Activated naive CD8-positive, alpha-beta T cell treated with anti-CD3 and anti-CD28 coated beads, Interleukin-2, amount 50 U/mL, for 24 hours (primary cell): ENCODE measurements at places on chromosomes 4 and X.

- H3K4me3 ChIP-seq, result no peak overlapping the region
- no peaks in the 10 kb centered on the region for H3K4me1 ChIP-seq
- no peaks in the 10 kb centered on the region for H3K27me3 ChIP-seq
- no peak for DNase-seq
- H3K36me3 ChIP-seq, result no peaks in the 10 kb centered on the region
Measured at GRCh38 chr4:21901281-21901680, 47.3 kb downstream of the KCNIP4 start.

DNA sequence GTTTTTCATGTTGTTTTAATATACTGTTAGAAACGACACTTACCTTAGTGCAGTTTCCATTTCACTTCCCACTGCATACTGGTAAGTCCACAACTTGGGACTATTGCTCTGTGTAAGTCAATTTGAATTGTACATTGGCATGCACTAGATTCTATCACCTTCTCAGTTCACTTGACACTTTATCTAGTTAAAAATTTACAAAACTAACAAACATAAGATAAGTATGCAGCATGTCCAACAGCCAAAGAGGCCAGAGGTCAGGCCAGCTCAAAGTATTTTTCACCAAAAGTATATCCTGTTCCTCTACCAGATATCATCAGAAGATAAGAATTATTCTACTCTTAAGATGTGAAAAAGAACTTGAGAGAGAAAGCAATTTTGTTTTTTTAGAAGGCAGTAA lies 75.9 kb downstream of the QRFPR start:
- peaks cover 13% of the 10 kb centered on the region for H3K4me1 ChIP-seq
- H3K36me3 ChIP-seq, result no peaks in the 10 kb centered on the region
- no peak for DNase-seq
- no peak overlapping the region for H3K4me3 ChIP-seq

DNA sequence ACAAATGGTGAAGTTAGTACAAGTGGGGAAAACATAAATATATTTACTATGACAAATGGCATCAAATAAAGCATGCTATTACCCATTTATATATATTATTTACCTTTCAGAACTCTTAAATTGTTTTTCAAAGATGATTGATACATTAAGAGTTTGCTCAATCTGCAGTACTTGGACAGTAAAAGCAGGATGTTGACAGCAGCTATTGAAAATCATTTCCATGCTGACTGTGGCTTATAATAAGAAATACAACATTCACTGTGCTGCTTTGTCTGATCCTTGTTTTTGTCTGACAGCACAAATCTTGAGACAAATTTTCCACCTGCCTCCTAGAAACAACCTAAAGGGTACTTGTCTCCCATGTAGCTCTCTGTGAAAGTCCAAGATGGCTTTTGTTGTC lies 134.1 kb upstream of the FAT1 start:
- no peak overlapping the region for H3K27ac ChIP-seq
- no peak for DNase-seq
- no peaks in the 10 kb centered on the region for H3K36me3 ChIP-seq
- no peak overlapping the region for H3K4me3 ChIP-seq
- H3K27me3 ChIP-seq, result no peaks in the 10 kb centered on the region
- H3K4me1 ChIP-seq, result no peaks in the 10 kb centered on the region

GRCh38 chrX:3216581-3217180 lies 129.8 kb downstream of the MXRA5 start:
- H3K27ac ChIP-seq, result no peak overlapping the region
- H3K4me3 ChIP-seq, result no peak overlapping the region
- DNase-seq, result no peak

DNA sequence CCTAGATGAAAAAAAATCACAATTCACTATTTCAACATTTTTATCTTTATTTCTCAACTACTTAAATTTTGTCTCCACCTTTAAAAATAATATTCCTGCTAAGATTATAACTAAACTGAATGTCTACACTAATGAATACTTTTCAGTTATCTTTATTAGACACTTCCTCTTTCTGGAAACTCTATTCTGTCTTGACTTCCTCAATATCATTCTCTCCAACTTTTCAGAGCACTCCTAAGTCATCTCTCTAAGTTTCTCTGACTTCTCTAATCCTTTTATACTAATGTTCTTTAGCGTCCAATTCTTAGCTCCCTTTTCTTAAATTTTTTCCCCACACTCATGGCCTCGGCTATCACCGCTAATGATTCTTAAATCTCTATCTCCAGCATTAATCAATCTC lies 374.2 kb downstream of the FBXO8 start:
- H3K27me3 ChIP-seq, result no peaks in the 10 kb centered on the region
- H3K36me3 ChIP-seq, result no peaks in the 10 kb centered on the region
- DNase-seq, result no peak
- H3K4me3 ChIP-seq, result no peak overlapping the region

DNA sequence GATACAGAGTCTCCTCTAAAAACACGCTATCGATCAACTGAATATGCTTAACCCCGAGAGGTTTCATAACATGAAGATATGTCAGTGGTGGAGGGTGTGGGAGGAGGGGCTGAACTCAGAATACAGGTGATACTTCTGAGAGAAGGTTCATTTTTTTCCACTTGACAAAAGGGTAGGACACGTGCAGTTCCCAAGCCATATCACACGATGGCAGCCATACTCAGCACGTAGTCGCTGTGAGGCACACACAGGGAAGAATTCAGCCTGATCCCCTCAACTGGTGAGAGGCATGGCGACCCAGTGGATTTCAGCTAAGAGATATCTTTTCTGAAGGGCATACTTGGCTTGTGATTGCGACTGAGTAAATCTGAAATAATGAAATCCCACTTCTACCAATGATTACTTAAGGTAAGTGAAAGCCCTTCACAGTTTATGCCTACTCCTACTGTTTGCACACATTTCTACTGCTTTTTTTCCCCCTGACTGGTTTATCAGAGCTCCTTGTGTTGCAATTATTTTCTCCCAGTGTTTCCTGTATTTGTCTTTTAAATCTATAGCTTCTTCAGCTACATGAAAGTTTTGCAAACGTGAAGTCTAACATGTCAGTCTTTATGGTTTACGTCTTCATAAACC lies 133.1 kb downstream of the CORIN start:
- H3K36me3 ChIP-seq, result no peaks in the 10 kb centered on the region
- peak; percentile 2 for DNase-seq
- H3K4me3 ChIP-seq, result no peak overlapping the region
- no peaks in the 10 kb centered on the region for H3K4me1 ChIP-seq

DNA sequence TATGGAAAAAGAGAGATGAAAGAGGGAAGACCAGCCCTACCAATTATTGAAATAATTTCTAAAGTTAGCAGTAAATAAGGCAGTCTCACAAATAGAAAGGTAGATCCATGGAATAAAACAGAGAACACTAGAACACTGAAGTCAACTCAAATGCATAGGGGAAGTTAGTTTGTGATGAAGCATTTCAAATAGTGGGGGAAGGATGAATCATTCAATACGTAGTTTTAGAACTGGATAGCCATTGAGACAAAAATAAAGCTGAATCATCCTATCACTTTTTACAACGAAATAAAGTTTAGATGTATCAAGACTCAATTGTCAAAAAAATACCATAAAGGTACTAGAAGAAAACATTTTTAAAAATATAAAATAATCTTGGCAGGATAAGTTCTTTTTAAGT lies 143.2 kb upstream of the DGKK start:
- H3K27me3 ChIP-seq, result peaks cover 3% of the 10 kb centered on the region
- H3K36me3 ChIP-seq, result no peaks in the 10 kb centered on the region
- H3K27ac ChIP-seq, result no peak overlapping the region
- no peak overlapping the region for H3K4me3 ChIP-seq
- H3K4me1 ChIP-seq, result no peaks in the 10 kb centered on the region
- no peak for DNase-seq

DNA sequence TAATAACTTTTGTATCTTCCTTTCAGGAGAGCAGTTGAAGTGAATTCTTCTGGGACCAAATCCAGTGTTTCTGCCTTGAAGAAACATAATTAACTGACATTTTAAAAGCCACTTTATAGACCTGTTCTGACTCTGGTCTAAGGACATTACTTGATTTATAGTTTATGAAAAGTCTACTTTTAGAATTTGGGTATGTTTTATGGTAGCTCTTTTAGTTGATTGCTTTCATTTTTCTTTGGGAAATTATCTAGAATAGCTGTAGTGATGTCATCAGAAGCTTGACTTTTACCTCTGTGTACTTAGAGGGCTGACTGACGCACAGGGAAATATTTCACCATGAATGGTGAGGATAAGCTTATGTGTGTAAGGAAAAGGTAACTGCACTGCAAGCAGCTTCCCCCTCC lies 131.8 kb upstream of the LIMCH1 start:
- H3K4me1 ChIP-seq, result no peaks in the 10 kb centered on the region
- DNase-seq, result no peak
- H3K36me3 ChIP-seq, result no peaks in the 10 kb centered on the region
- H3K27me3 ChIP-seq, result no peaks in the 10 kb centered on the region
- no peak overlapping the region for H3K4me3 ChIP-seq
- H3K27ac ChIP-seq, result no peak overlapping the region

DNA sequence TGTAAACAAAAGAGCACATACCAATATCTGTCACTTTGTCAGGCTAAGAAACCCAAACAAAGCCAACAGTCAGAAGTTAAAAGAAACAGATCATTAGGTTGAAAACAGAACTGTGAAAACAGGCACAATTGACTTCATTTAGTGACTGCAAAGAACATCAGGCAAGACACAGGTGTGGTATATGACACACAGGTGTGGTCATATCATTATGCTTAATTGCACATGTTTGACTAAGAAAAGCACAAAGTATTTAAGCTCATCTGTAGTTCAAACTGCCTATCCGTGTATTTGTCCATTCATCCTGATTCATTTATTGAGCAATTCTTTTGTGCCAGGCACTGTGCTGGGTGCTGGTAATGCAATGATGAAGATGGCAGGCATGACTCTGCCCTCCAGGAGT lies 150.7 kb downstream of the DEFB131A start:
- H3K27ac ChIP-seq, result no peak overlapping the region
- no peak for DNase-seq
- peaks cover 8% of the 10 kb centered on the region for H3K36me3 ChIP-seq
- H3K4me3 ChIP-seq, result no peak overlapping the region
- no peaks in the 10 kb centered on the region for H3K4me1 ChIP-seq

- H3K27me3 ChIP-seq, result no peaks in the 10 kb centered on the region
- no peak for DNase-seq
- no peaks in the 10 kb centered on the region for H3K36me3 ChIP-seq
- no peak overlapping the region for H3K4me3 ChIP-seq
Measured at GRCh38 chr4:101242441-101242840, 104.9 kb downstream of the PPP3CA start.

- no peaks in the 10 kb centered on the region for H3K36me3 ChIP-seq
- H3K27ac ChIP-seq, result peak overlapping the region; percentile 73
- no peaks in the 10 kb centered on the region for H3K27me3 ChIP-seq
- peaks cover 17% of the 10 kb centered on the region for H3K4me1 ChIP-seq
Measured at GRCh38 chrX:16711893-16712547, 449 bp downstream of the CTPS2 start.

GRCh38 chr4:79431839-79432238 lies 23.8 kb upstream of the GK2 start:
- H3K36me3 ChIP-seq, result no peaks in the 10 kb centered on the region
- no peaks in the 10 kb centered on the region for H3K27me3 ChIP-seq
- no peaks in the 10 kb centered on the region for H3K4me1 ChIP-seq
- no peak overlapping the region for H3K27ac ChIP-seq
- H3K4me3 ChIP-seq, result no peak overlapping the region

- no peak overlapping the region for H3K27ac ChIP-seq
- no peaks in the 10 kb centered on the region for H3K4me1 ChIP-seq
- no peak for DNase-seq
- no peaks in the 10 kb centered on the region for H3K36me3 ChIP-seq
Measured at GRCh38 chr4:41873380-41874295, 61.6 kb upstream of the TMEM33 start.

DNA sequence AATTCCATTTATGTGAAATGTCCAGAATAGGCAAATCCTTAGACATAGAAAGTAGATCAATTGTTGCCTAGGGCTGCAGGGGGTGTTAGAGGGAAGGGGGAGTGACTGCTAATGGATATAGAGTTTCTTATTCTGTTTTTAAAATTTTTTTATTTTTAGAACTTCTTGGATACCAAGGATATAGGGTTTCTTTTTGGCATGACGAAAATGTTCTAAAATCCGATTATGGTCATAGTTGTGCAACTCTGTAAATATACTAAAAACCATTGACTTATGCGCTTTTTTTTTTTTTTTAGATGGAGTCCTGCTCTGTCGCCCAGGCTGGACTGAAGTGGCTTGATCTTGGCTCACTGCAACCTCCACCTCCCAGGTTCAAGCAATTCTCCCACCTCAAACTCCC lies 125.2 kb upstream of the USP9X start:
- H3K4me3 ChIP-seq, result no peak overlapping the region
- peaks cover 8% of the 10 kb centered on the region for H3K4me1 ChIP-seq
- no peaks in the 10 kb centered on the region for H3K36me3 ChIP-seq
- no peak for DNase-seq

DNA sequence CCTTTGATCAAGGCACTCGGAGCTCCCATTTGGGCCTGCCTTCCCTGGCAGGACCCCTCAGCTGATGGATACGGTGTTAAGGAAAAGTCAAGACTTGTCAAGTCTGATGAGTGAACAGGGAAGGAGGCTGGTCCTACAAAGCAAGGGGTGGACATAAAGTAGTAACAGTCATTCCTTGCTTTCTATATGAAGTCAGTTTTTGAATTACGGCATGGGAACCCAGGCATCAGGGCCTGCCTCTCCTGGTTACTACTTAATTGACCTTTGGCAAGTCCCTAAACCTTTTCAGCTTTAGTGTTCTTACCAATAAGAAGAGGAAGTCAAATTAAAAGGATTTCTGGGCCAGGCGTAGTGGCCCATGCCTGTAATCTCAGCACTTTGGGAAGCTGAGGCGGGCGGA lies 7.0 kb downstream of the CHST7 start:
- H3K27me3 ChIP-seq, result peaks cover 6% of the 10 kb centered on the region
- DNase-seq, result no peak
- H3K36me3 ChIP-seq, result peaks cover 2% of the 10 kb centered on the region
- no peak overlapping the region for H3K4me3 ChIP-seq
- H3K4me1 ChIP-seq, result peaks cover 28% of the 10 kb centered on the region

- H3K27ac ChIP-seq, result no peak overlapping the region
- H3K36me3 ChIP-seq, result peaks cover 2% of the 10 kb centered on the region
- DNase-seq, result no peak
- peaks cover 44% of the 10 kb centered on the region for H3K27me3 ChIP-seq
- peaks cover 1% of the 10 kb centered on the region for H3K4me1 ChIP-seq
- no peak overlapping the region for H3K4me3 ChIP-seq
Measured at GRCh38 chrX:140508958-140509357, 4.1 kb upstream of the SOX3 start.

- H3K27ac ChIP-seq, result no peak overlapping the region
- H3K4me1 ChIP-seq, result no peaks in the 10 kb centered on the region
- DNase-seq, result no peak
- no peaks in the 10 kb centered on the region for H3K27me3 ChIP-seq
Measured at GRCh38 chr4:150315691-150316090, 237.4 kb downstream of the DCLK2 start.
